Bronchial epithelial cell (primary cell): ENCODE measurements at places on chromosomes 6 and 20.

GRCh38 chr6:16333580-16333979 is 95.2 kb downstream of the GMPR start:
- peak; percentile 93 for DNase-seq

DNA sequence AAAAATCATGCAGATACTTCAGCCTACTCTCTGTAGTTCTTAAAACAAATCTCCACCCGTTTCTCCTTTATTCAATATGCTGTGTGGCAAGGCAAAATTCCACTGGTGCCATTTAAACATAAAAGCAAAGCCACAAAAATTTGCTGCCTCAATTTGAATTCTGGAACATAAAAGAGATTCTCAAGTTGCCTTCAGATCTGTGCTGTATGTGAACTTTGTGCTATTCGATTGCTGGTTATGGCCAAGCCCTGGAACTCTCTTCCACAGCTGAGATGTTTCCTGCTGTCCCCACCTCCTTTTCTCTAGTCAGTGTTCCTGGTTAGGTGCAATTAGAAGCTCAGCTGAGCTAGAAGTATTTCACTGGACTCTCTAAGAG is 395.3 kb upstream of the BTBD3 start:
- DNase-seq: no peak

DNA sequence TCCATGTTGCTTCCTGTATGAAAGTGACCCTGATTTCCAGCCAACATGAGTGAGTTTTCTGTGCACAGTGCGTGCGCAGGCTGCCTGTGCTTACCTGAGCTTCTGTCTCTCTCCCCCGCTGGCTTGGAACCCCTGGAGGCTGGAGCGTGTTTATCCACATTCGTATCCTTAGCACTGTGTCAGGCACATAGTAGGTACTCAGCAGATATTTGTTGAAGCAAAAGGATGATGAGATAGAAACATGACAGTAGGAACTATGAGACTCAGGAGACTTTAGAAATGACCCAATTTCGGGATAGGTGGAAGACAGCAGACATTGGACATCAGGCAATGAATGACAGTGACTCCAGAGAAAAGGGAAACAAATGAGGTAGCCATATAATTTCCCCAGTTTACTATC is 15.2 kb downstream of the TUBB2B start:
- no peak for DNase-seq

DNA sequence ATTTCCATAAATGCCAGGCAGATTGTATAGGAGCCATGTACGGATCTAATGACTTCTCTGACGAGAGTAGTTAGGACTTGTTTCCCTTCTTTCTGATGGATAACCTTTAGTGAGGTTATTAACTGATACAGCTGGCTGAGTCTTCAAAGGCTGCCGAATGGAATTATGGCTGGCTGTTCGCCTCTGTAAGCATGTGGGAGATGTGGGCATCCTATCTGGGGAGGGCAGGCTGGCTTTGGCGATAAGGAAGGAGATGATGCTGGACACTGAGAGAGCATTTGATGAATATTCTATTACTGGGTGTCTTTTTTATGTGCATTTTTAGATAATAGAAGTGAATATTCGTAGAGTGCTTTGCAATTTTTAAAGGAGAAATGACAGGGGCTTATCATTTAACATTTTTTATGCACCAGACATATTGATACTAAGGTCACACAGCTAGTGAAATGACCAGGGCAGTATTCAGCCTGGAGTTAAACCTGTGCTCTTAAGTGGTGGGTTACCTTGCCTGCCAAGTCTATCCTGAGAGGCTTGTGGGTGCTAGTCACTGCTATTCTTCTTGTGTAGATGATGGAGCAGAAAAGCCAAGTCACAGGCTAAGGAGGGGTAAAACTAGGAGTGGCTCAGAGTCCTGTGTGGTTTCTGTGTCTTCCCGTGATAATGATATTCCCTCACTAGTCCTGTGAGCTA is 3.1 kb downstream of the PBOV1 start:
- DNase-seq: no peak

DNA sequence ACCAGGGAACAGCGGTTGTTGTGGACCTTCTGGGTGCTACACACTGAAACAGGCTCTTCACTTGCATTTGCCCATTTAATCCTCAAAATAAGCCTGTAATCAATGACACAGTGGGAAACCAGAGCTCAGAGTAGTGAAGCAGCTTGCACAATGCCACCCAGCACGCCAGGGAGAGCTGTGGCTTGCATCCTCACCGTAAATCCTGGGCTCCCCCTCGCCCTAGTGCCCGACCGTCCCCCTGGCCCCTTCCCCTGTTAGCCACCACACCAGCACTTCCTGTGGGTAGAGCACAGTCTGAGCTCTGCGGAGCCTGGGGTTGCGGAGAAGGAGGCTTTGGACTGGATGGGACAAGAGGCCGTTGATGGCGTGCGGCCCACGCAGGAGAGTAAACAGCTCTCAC is 14.5 kb downstream of the VSTM2L start:
- no peak for DNase-seq

DNA sequence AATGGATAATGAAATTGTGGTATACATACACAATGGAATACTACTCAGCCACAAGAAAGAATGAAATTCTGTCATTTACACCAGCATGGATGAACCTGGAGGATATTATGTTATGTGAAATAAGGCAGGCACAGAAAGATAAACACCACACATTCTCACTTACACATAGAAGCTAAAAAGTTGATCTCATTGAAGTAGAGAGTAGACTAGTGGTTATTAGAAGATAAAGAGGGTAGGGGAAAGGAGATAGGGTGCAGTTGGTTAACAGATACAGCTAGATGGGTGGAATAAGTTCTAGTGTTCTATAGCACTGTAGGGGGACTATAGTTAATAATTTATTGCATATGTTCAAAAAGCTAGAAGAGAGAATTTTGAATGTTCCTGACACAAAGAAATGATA is 25.5 kb upstream of the LTV1 start:
- DNase-seq: no peak

GRCh38 chr6:4914420-4915159 is 89.2 kb downstream of the RPP40 start:
- DNase-seq: peak; percentile 15

- DNase-seq: no peak
These were observed 13.7 kb downstream of the PIGT start for GRCh38 chr20:45429618-45430017.

DNA sequence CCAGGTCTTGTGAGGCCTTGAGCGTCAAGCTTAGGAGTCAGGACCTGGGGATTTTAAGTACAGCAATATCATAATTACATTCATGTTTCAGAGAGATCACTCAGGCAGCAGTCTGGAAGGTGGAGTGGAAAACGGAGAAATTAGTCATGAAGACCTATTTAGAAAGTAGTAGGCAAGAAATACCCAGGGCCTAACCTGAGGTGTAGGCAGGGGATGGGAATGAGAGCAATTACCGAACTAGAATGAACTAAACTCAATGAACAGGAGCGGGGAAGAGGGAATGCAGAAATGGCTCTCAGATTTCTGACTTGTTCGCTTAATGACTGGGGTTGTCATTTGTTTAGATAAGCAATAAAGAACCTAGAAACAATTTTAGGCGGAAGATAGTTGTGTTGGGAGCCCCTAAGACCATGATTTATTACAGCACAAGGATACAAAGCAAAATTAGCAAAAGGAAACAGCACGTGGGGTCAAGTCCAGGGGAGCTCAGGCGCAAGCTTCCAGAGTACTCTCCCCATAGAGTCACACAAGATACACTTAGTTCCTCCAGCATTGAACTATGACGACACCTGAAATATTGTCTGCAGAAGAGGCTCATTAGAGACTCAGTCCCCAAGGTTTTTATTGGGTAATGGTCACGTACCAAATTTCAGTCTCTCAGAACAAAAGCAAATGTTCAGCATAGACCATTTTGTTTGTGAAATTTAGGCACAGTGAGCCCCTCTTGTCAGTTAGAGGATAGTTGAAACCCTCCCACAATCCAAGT is 178.8 kb upstream of the AKAP12 start:
- DNase-seq: no peak

GRCh38 chr20:44599715-44600114 is 17.3 kb downstream of the PKIG start:
- DNase-seq: no peak

DNA sequence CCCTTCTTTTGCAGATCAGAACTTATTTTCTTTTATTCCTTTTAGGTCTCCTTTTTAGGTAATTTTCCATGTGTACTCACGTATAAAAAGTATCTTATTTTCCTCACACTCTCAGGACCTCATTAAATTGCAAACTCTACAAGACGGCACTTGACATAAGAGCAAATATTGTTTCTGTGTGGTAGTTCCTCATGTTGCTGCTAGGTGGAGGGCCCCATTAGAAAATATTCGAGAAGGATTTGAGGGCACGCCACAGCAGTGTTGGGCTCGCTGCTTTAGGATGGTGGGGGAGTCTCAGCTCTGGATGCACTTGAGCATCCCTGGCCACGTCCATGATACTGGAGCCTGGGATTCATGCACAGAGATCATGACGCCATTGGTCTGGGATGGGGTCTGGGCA is 64.9 kb upstream of the ZFP64 start:
- no peak for DNase-seq

- peak; percentile 71 for DNase-seq
These were observed 11.9 kb upstream of the CPNE5 start for GRCh38 chr6:36851149-36851614.

DNA sequence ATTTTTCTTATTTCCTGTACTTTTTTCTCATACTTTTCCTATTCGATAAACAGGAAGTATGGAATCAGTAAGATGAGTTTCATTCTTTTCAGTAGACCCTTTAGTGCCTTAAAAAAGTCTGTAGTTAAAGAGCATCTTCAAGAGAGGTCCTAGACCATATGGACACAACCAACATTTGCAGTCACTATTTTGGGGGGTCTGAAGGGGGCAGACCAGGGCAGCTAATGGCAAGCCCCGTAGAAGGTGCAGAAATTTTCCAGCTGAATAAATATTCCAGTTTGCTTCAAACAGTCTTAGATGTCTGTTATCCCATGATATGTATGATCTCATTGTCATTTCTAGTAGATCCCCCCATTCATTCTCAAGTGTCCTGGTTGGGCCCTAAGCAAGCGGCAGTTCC is 52.8 kb downstream of the MAP3K5 start:
- DNase-seq: no peak

GRCh38 chr6:168118935-168119334 is 39.9 kb upstream of the FRMD1 start:
- no peak for DNase-seq

DNA sequence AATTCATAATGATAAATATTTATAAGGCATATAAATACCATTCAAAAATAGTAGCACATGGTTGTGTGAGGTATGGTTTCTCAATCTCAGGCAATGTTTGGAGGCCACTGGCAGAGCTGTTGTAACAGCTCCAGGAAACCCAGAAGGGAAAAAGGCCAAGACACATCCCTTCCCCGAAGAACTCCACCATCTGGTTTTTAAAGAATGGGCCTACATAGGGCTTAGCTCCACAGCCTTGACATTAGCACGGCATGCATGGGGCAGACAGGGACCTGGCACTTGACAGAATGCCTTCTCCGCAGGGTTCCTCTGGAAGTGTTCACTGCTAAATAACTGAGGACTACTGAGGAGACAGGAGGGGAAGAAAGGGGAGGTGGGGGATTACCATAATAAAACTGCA is 16.1 kb upstream of the FOXO3 start:
- no peak for DNase-seq

DNA sequence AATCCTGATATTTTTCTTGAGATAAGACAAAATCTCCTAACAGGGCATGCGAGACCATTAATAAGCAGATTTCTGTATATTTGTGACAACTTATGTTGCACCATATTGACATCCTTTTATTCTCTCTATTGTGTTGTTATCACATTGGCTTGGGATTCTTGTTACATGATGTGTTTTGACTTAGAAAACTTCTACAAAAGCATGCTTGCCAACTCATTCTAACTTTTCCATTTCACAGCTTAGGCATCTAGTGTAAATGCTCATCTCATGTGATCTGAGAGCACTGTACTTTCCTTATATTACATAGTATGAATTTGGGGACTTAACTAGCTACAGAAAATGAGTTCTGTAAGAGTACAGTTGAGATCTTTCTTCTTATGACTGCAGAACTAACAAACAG is 1040.7 kb upstream of the ADGRB3 start:
- DNase-seq: no peak

DNA sequence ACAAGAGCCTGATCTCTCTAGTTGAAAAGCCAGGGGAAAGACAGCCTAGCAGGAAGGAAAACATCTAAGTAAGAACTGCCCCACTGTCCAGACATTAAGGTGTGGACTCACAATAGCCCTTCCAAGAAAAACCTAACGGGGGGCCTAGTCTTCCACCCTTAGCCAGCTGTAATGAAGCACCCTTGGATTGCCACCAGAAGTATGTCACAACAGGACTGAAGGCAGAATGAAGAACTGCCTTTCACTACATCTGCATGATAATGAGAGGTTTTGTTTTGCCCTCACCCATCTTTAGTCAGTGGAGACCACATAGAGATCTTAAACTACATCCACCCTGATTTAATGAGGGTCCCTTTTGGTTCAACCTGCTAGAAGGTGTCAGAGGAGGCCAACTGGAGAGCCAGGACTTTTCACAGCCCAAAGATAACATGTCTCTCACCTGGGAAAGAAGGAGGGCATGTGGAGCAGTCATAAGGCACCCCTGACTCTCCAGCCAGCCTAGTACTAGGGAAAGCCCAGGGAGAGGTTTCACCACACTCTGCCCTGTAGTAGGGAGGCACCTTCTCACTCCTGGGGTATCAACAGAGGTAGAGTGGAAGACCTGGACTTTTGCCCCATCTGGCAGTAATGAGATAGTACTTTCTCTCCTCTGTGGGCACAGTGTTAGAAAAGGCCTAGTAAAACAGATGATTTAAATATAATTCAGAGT is 1017.4 kb upstream of the MANEA start:
- DNase-seq: no peak

DNA sequence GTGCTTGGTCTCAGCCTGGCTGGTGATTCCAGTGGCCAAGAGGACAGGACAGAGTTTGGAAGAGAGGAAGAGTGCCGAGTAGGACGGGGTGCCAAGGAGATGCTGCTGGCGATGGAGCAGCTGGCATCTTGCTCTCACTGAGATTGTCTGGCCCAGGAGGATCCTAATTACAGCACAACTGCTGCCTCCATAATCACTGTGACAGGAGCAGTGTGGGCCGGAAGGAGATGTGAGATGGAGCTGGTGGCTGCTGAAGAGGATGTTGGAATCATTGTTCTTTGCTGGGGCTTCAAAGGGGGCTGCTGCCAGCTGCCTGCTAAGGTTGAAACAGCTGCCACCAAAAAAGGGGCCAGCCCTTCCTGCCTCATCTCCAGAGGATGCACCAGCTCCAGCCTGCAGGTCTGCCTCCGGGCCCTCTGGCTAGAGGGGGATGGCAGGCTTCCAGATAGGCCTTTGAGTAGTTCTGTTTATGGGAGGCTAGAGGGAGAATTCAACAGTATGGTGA is 214.4 kb downstream of the RNF144B start:
- DNase-seq: no peak

DNA sequence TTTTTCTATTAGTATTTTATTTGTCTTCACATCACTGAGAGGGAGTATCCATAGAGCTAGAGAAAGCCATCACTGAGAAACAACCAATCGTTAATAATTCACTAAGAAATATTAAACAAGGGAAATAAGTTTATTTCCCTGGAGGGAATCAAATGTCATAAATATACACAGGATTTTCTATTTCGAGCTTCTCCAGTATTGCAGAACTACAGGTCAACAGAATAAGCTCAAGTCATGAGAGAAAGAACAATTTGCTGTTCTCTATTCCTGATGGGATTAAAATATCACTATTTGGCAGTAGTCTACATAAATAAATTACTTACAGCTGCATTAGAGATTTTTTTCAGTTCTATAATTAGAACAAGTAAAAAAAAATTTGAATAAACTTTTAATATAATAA is 2.2 kb upstream of the FAM162B start:
- no peak for DNase-seq

- no peak for DNase-seq
These were observed 420.1 kb upstream of the SLC35B3 start for GRCh38 chr6:8855411-8855810.

- DNase-seq: no peak
These were observed 23.8 kb upstream of the AKAP12 start for GRCh38 chr6:151215999-151216398.
